ENCODE measurements at places on chromosomes 11 and 22.

DNA sequence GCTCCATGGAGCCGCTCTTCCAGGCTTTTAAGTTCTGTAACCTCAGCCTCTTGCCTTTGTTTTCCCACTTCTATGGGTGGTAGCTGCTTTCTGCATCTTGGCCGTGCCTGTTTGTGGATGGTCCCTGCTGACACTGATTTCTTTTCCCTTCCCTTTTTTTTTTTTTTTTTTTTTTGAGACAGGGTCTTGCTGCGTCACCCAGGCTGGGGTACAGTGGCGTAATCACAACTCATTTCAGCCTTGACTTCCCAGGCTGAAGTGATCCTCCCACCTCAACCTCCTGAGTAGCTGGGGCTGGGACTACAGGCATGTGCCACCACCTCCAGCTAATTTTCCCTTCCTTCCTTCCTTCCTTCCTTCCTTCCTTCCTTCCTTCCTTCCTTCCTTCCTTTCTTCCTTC is 57.7 kb upstream of the EP300 start:
- no peak for DNase-seq

DNA sequence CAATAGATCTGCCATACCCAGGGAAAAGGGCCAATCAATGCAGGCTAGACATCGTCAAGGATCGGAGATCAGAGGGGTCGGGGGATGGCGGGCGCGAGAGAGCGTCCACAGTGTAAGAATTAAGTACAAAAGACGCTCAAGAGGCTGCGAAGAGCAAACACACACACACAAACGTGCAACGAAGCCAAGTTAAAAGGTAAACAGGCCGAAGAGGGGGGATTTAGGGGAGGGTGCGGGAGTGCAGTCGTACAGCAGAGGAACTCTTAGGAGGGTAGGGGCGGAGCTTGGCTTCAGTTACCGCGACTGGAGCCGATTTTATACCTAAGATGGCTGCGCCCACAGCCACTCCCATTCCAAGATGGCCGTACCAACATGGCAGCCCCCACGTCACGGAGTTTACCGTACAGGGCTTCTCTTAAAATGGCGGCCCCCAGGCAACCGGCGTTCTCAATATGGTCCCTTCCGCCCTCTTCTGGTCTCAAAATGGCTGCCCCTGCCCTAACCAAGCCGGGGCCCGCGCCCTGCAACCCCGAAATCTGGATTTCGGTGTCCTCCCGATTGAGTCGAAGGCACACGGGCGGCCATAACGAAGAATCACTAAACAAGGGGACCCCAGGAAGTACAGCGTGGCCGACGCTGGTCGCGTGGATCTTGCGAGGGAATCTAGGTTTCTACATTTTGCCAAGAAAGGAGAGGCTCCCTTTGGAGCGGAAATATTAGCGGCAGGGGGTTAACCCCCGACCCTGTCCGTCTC is 1.9 kb downstream of the GNG3 start:
- peak; percentile 97 for DNase-seq

DNA sequence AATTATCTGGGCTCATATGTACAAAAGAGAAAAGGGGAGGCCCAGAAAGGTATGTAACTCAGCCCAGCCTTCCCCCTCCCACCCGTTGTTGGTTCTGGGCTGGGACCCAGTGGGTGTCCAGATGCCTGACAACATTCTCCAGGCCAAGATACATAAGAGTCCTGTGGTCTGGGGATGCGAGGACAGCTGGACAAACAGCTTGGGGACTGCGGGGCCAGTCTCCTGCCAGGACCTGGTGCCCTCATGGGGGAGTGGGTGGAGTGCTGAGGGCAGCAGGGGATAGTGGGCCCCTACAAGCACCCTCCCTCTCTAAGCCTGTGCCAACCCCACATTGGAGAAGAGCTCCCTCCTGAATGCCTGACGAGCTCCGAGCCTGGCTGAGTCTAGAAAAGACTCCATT is 3.5 kb upstream of the SLC22A6 start:
- no peak for DNase-seq

DNA sequence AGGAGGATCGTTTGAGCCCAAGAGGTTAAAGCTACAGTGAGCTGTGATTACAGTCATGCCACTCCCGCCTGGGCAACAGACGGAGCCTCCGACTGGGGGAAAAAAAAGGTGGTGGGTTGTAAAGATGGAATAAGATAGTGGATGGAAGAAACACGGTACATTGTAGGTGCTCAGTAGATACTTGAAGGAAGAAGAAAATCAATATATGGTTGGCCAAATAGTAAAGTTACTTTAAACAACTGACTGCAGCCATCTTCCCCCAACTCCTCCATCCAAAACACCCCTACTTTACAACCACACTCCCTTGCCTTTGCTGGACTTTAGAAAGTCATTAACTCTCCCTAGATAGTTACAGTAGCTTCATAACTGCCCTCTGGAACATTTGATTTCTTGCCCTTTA is 2.5 kb upstream of the NUP98 start:
- DNase-seq = no peak

GRCh38 chr11:23944923-23945322 is 551.9 kb upstream of the LUZP2 start:
- no peak for DNase-seq

DNA sequence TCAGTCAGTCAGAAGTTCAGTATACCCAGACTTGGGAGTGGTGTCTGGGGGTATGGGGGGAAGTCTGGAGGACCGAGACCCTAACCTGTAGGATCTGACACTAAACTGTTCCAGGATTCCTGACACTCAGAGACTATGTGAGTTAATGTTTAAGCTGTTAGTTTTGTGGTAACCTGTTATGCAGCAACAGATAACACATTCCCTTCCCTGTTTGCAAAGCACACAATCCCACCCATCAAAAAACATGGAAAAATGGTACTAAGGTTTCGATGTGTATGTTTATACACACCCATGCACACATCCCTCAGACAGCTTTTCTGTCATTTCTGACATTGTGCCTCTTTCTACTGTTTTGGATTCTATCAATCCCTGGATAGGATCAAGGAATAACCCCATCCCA is 27.6 kb downstream of the ZNF280B start:
- DNase-seq = no peak

DNA sequence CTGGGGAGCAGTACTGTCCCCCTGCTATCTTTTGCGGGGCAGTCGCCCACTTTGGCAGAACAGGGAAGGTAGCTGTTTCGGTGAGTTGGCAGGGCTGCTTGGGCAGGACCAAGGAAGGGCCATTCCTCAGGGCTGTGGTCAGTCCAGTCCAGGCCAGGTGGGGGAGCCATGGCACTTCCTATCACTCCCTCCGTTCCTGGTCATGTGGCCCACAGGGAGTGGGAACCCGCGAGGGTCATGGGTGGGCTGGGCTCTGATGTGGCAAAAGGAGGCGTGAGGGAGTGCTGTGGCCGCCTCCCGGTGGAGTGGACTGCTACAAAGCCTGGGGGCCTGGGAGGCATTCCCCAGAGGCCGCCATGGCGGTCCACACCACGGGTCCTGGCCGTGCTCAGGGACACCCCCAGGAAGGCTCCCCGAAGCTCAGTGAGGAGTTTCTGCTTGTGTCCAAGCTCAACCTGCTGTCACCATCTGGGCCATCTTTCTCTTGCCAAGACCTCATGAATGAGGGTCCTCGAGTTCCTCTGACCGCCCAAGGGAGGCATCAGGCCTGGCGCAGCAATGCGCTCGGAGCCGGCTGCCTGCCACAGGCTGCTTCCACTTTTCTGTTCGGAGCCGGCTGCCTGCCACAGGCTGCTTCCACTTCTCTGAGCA is 11.9 kb downstream of the CHID1 start:
- DNase-seq = no peak

- no peak for DNase-seq
Measured at GRCh38 chr11:33924341-33924740, 32.5 kb upstream of the LMO2 start.

GRCh38 chr11:117839936-117840813 is 15.6 kb upstream of the FXYD2 start:
- DNase-seq = no peak

DNA sequence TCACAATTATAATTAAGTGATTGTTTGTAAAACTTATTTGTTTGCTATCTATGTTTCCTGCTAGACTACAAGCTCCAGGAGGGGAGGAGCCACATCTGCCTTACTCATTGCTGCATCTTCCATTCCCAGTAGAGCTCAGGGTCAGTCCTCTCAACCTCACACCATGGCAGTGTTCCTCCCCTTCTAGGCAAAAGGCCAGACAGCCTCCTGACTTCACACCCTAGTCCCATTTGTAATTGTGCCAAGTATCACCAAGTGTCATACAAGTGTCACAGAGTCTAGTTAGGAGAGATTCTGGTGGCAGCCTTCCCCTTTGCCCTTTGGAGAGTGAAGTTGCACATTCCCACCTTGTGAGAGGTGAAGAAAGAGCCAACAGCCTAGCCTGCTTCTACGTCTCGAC is 490.4 kb downstream of the INSC start:
- no peak for DNase-seq

GRCh38 chr11:32386770-32387377 is 48.5 kb downstream of the WT1 start:
- DNase-seq = no peak

GRCh38 chr11:112525270-112525669 is 264.6 kb upstream of the PLET1 start:
- peak; percentile 88 for DNase-seq

- DNase-seq = no peak
Measured at GRCh38 chr11:75432911-75433321, at the start of gene KLHL35. Gene KLHL35, minus strand, starts transcription at chr11:75433203. Its CDS starts 2,574 bp downstream, at chr11:75430629.

DNA sequence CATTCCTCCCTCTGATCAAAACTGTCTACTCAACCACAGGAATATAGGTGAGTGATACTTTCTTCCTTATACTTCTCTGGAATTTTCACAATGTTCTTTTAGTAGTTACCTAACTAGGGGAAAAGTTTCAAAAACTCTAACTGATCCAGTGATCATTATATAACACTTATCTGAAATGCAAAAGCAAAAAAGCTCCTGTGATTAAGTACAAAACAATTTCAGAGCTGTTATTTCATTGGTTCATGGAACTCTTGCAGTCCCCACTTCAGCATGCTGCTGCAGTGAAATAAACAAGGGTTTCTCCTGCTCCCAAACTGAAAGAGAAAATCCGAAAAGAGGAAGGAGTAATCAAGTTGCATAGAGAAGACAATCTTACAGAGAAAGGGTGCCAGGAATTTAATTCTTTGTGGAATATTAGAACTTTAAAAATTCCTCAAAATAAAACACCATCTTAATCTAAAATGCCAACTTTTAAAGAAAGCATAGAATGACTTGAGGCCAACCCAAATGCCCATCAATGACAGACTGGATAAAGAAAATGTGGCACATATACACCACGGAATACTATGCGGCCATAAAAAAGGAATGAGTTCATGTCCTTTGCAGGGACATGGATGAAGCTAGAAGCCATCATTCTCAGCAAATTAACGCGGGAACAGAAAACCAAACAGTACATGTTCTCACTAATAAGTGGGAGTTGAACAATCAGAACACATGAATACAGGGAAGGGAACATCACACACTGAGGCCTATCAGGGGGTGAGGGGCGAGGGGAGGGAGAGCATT is 20.3 kb downstream of the PPP2R1B start:
- DNase-seq = no peak

GRCh38 chr11:65571420-65571819 is 918 bp upstream of the FAM89B start:
- DNase-seq = no peak

DNA sequence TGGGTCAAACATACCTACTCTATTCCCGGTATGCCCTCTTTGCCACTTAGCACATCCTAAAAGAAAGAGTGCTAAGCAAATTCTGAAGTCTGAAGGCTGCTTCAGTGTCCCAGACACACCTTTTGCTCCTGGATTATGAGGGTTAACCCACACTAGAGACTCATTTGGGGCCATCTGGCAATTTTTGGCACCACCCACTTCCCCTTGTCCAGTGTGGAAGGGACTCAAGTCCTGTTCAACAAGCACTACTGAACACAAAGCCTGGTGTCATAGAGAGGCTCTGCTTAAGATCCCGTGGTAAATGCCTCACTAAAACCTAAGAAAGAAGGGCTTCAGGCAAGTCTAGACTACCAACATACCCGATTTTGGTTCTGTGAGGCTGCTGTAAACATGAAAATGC is 85.8 kb downstream of the SERGEF start:
- DNase-seq = no peak

GRCh38 chr11:26896719-26897118 is 97.2 kb upstream of the FIBIN start:
- no peak for DNase-seq

GRCh38 chr11:22263613-22264012 is 70.7 kb downstream of the ANO5 start:
- DNase-seq = no peak

- DNase-seq = no peak
Measured at GRCh38 chr11:23405350-23405937, 545.2 kb upstream of the CCDC179 start.

DNA sequence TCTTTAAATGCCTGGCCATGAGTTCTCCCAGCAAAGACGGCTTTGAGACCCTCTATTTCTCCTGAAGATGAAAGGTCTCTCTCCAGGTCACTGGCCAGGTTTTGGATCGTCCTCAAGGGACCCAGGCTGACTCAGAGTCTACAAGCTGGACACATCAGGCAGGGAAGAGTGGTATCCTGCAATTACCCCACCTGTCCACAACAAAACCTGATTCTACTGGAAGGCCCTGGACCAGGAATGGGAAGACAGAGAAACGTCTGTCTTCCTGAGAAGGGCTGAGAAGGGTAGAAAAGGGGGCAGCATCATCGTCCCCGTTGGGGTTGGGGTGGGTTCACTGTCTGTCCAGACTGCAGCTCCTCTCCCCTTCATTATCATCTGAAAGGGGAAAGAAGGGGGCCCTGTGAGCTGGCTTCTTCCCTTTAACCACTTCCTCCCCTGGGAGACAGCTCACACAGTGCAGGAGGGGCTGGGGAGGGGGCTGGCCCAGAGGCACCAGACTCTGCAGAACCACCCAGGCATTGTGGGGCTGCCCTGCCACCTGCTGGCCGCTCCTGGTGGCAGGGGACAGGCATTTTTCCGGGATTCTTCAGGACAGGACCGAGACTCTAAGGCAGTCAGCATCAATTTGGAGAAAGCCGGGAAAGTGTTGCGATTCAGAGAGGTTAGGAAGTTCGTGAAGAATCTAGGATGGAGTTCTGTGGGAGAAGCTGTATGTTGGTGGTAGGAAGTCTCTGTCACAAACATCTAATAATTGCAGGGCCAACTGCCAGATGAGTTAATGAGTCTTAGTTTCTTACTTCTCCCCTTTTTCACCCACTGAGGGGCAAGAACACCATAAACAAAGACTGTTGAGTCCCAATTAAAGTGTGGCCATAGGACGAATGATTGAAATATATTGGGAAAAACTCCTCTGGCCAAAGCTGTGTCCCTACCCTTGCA is 57.6 kb downstream of the SYN3 start:
- no peak for DNase-seq

- DNase-seq = no peak
Measured at GRCh38 chr11:1546077-1546535, 26.0 kb downstream of the DUSP8 start.
